ENCODE measurements at places on chromosomes 13 and 19.

DNA sequence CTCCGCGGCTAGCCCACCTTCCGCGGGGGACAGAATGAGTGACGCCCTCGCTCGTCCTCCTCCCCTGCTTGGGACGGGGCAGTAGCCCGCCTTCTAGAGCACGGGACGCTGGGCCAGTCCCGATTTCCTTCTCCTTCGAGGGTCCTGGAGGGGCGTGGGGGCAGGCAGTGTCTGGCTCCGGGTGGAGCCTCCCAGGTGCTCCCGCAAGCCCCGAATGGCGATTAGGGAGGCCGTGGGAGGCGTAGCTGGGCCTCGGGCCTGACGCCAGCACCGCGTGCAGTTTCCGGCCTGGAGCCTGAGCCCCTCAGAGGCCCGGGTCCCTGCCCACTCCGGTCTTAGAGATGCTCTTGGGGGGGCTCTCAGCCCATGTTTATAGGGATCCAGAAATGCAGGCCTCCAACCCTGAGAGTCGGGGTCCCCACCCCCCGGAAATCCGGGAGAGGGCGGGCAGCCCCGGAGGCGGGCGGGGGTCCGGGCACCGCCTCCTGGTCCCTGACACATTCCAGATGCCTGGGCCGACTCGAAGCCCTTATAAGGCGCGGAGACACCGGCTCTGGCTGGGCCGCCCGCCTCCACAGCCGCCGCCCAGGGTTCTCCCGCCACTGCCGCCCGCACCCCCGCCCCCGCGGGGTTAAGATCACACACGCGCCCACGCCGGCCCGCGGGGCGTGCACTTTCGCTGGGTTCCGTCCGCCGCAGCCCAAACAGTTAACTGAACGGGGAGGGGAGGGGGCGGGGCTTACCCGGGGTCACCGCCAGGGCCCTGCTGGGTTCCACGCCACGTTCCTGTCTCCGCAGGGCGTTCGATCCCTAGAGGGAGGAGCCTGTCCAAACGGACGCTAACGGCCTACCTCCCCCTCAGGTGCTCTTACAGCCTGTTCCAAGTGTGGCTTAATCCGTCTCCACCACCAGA, 1.5 kb downstream of the MYADM start:
- peak; percentile 94 for DNase-seq

GRCh38 chr19:38683393-38684077, 36.1 kb downstream of the ACTN4 start:
- DNase-seq: peak; percentile 77

- DNase-seq: no peak
These were observed 35.5 kb downstream of the CBY2 start for GRCh38 chr13:45737571-45738017.

DNA sequence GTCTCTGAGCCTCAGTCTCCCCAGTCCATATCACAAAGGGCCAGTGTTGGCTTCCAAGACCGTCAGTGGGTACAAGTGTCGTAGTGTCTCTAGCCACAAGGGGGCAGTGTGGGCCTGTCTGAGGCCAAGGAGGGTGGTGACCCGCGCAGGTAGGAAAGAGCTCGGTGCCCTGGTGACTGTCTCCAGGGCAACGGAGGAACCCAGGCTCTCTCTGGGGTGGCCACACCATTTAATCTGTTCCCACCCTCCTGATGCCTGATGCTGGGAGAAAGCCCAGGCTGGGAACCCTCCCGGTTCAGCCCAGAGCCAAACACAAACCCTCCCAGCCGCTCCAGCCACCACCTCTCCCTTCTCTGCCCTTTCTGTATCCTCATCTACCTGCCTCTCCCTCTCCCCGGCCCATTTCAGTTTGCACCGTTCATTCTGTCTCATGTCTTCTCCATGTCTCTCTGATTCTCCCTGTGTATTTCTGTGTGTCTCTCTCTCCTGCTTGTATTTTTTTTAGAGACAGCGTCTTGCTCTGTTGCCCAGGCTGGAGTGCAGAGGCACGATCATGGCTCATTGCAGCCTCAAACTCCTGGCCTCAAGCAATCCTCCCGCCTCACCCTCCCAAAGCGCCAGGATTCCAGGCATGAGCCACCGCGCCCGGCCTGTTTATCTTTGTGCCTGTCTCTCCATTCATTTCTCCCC, 17.5 kb upstream of the MEIS3 start:
- peak; percentile 76 for DNase-seq

DNA sequence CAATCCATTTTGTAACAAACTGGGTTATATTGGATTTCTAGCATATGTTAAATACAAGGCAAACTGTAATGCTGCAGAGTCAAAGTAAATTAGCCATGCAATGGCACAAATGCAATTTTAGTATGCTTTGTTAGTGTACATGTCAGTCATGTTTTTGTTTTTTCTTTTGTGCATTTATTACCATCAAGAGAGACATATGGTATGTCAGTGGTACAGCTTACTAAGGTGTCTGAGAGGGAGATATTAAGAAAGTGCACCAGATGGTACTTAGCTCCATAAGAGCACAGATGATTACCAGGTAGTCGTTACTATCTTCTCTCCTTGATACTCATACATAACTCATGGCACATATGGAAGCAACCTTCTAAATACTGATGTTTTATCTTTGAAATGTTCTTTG, 550.3 kb downstream of the GPC5 start:
- no peak for DNase-seq

- DNase-seq: no peak
These were observed 36.1 kb downstream of the TNFSF13B start for GRCh38 chr13:108305655-108306054.

GRCh38 chr13:77896977-77897376, 21.7 kb downstream of the EDNRB start:
- DNase-seq: no peak

DNA sequence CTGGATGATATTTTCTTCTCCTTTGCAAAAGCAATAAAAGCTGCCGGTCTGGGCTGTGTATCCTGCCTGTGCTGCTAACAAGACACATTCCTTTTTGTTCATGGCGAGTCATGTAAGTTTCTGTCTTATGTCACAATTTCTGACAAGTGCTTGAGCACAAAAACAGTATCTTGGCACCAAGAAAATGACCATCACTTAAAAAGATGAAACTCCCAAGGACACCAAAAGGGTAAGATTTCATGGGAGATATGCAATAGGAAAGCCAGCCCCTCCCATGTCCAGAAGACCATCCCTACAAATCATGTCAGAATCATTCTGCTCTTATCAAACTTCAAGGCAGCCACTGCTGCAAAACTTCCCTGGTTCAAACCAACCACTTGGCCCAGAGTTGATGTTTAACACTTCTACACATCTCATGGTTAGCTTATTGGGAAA, 375.4 kb upstream of the ZNF507 start:
- DNase-seq: no peak

DNA sequence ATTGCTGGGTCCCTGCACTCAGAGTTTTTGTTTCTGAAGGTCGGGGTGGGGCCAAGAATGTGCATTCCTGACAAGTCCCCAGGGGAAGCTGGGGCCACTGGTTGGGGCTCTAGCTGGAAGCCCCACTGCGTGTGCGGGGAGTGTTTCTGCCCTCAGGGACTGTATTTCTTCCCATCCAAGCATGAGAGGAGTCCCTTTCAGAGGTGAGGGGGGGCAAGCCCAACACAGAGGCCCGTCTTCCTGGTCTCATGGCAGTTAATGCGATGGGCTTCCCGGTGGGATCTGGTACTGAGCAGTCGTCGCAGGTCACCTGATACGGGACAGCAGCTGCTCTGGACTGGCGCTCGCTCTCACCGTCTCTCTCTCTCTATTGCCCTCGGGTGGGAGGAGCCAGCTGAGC, 50.4 kb downstream of the GPR12 start:
- DNase-seq: no peak

DNA sequence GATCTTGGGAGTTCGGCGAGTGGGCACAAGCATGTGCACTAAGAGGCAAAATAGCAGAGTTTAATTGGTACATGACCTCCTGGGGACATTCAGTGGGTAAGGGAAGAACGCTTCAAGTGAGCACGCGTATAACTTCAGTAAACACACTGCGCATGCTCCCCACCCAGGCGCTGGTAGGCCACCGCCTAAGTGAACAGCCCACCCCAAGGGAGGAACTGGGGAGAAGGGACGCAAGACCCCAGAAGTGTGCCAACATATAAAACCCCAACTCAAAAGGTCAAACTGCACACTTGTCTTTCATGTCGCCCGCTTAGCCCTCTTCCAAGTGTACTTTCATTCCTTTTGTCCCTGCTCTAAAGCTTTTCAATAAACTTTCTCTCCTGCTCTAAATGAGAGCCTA, 10.5 kb upstream of the NTN5 start:
- DNase-seq: peak; percentile 64

- DNase-seq: no peak
These were observed 645.3 kb downstream of the TBC1D4 start for GRCh38 chr13:74836628-74837027.

- no peak for DNase-seq
These were observed 1.5 kb downstream of the MAST3 start for GRCh38 chr19:18098891-18099622.

DNA sequence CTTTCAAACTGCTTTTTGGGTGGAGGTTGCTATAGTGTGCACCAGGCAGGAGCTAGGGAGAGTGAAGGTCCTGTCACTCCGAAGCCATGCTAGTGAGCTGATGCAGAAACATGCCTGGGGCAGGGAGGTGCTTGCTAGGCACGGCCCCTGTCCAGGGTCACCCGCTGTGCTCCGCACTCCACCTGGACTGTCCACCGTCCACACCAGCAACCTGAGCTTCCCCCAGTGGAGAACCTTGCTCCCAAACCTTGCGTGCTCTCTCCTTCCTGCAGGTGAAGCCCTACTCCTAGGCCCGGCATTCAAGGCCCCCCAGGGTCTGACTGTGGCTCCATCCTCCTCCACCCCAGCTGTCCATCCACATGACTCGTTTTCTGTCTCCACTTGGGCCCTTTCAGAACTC, 12.3 kb downstream of the SLC15A1 start:
- DNase-seq: no peak

GRCh38 chr13:99828123-99828522, 143.4 kb downstream of the ZIC5 start:
- no peak for DNase-seq

GRCh38 chr19:35395382-35396199, 24.7 kb downstream of the GPR42 start:
- DNase-seq: no peak

DNA sequence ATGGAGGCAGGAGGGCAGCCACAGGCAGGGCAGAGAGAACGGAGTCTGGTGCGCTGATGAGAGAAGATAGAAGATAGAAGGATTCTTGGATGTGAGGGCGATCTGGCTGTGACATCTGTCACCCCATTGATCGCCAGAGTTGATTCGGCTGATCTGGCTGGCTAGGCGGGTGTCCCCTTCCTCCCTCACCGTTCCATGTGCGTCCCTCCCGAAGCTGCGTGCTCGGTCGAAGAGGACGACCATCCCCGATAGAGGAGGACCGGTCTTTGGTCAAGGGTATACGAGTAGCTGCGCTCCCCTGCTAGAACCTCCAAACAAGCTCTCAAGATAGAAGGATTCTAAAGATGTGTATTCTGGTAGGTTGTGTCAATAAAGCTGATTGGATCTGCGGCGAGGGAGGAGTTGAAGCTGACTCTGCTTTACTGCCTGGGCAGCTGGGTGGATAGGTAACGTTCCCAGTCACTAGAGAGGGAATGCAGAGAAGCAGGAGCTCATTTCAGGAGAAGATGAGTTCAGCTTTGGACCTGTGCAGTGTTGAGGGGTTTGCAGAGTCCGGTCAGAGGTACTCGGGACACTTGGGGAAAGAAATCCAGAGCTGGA, 5.1 kb downstream of the UBAC2 start:
- DNase-seq: no peak

- no peak for DNase-seq
These were observed 1.5 kb upstream of the TRPC4 start for GRCh38 chr13:37870895-37871550.

DNA sequence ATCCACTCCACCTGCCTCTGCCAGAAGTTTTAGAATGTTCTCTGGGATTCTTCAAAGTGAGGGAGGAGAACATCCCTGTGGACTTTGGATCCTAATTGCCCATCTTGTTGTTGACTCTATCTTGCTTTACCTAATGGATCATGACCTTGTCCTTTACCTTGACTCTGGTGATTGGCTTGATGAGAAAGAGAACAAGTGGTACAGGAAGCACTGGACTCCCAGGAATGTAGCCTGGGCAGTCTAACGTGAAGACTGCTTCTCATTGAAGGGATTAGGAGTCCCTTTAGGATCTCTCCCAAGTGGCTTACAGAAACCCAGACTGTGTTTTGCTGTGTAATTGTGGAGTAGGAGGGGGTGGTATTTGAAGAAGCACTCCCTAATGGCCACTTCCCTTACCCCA, 63.9 kb downstream of the SLC10A2 start:
- DNase-seq: no peak

DNA sequence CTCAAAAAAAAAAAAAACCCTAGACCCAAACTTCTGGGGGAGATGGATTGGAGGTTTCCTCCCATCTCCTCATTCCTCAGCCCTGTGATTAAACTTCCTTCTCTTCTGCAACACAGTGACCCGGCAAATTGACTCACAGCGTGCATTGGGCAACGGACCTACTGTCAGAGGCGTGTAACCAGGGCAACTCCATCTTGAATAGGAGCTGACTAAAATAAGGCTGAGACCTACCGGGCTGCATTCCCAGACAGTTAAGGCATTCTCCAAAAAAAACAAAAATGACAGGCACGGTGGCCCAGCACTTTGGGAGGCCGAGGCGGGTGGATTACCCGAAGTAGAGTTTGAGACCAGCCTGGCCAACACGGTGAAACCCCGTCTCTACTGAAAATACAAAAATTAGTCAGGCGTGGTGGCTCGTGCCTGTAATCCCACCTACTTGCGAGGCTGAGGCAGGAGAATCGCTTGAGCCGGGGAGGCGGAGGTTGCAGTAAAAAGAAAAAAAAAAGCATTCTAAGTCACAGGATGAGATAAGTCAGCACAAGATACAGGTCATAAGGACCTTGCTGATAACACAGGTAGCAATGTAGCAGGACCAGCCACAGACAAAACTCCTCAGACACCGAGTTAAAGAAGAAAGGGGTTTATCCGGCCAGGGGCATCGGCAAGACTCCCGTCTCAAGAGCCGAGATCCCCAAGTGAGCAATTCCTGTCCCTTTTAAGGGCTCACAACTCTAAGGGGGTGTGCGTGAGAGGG, 5.4 kb upstream of the NLRP7 start:
- no peak for DNase-seq

DNA sequence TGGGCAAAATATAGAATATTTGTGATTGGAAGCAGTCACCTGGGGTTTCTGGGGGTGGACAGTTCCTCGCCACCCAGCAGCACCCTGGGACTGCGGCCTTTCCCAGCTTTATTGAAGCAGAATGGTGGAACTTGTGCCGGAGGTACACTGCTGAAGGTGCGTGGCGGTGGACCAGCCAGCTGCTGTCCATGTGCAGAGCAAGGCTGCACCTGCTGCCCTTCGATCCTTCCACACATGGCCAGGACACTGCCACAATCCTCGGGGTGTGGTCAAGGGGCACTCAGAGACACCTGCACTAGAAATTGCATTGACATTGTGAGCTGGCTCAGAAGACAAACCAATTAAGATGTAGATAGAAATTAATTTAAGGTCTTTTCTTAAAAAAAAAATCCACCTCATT, 11.4 kb upstream of the GPI start:
- no peak for DNase-seq

GRCh38 chr13:102830646-102831045, 15.2 kb upstream of the ERCC5 start:
- no peak for DNase-seq

DNA sequence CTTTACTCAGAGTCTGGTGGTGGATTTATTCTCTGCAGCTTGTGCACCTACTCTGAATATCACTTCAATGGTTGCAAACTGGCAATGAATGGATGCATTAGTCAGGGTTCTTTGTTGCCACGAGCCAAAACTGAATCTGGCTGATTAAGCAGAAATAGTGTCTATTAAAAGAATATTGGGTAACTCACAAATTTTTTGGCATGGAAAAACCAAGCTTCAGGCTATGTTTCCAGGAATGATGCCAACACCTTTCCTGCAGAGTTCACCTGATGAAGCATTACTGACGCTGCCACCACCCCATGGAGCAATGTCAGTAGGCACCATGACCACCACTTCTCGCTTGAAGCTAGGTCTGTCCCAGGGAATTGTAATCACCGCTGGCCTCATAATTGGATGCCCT, 597.8 kb upstream of the SLC10A2 start:
- DNase-seq: no peak

Measured in right atrium auricular region (tissue), 2 donors.